Vagina (tissue), 2 donors: ENCODE measurements at places on chromosomes 16 and 17.

DNA sequence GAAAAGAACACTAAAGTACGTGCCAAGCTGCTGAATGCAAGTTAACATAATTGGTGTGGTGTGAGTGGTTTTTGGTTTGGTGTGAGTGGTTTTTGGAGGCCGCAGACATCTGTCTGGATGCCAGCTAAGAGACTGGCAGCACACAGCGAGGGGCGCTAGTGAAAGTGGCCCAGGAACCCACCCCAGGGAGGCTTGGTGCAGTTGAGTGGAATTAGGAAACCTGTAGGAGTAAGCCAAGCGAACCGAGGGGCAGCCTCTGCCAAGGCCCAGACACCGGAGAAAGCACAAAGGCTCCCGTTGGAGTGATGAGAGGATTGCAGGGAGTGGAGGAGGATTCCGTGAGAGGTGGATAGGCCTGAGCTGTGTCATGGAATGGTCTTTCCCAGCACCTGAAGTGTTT, 24.6 kb upstream of the SLC5A11 start:
- no peak for DNase-seq

DNA sequence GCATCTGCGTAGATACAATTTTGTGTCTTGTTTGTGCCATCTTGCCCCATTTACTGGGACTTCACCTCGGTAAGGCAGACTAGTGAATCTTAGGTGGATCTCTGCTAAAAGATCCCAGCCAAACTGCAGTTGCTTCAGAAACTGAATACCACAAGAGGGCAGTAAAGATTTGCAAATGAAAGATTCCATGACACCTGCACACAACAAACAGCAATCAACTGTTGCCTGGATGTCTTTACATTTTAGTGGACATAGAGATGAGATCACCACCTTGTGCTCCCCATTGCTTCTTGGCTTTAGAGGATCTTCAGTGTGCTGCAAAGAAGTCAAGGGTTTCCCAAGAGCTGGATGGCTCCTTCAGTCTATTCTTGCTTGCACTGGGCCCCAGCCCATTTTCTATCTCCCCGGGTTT, 119.2 kb upstream of the CACNG5 start:
- DNase-seq: peak; percentile 70

GRCh38 chr17:7146115-7146514, 31.5 kb upstream of the ASGR2 start:
- DNase-seq: no peak

DNA sequence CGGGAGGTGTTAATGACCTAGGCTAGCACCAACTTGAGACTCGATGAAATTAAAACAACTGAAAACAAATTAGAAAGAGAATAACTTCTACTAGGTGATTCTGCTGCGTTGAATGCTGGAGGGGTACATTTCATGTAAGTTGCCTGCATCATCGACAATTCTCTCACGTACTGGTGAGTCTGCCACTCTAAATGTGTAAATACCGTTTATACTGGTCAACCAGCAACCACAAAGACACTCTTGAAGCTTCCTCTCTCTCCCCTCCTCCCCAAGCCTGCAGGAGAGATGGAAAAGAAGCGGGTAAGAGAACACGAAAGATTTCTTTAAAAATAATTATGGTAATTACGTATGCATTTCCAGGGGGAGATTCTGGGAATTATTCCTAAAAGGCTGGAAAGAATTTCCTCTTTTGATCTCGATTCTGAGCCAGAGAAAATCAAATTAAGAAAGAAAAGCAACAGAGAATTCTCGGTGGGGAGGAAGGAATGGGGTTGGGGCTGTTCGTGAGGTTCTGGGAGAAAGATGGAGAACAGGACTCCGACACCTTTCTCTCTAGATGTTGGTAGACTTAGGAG, 68.6 kb upstream of the MRTFB start:
- no peak for DNase-seq

- no peak for DNase-seq
These were observed 29.5 kb upstream of the ULK2 start for GRCh38 chr17:19897090-19897837.

GRCh38 chr17:69218986-69219385, 9.6 kb downstream of the ABCA10 start:
- no peak for DNase-seq

DNA sequence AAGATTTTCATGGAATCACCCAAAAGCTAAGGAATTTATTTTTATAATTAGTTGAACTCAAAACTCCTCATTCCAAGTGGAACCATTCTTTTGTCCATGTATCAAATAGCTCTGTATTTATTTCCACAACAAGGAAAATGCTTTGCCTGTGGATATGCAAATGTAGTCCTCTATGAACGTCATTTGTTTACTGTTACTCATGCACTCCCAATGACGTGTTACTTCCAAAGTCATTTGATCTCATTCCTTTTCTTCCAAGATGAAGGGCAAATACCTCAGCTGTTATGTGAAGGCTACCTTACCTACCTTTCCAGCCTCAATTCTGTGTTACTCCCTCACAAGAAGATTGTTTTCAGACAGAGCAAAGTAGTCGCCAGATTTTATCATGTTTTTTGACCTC, 83.7 kb downstream of the ITFG1 start:
- no peak for DNase-seq

GRCh38 chr17:67784364-67785121, 40.8 kb upstream of the BPTF start:
- no peak for DNase-seq

DNA sequence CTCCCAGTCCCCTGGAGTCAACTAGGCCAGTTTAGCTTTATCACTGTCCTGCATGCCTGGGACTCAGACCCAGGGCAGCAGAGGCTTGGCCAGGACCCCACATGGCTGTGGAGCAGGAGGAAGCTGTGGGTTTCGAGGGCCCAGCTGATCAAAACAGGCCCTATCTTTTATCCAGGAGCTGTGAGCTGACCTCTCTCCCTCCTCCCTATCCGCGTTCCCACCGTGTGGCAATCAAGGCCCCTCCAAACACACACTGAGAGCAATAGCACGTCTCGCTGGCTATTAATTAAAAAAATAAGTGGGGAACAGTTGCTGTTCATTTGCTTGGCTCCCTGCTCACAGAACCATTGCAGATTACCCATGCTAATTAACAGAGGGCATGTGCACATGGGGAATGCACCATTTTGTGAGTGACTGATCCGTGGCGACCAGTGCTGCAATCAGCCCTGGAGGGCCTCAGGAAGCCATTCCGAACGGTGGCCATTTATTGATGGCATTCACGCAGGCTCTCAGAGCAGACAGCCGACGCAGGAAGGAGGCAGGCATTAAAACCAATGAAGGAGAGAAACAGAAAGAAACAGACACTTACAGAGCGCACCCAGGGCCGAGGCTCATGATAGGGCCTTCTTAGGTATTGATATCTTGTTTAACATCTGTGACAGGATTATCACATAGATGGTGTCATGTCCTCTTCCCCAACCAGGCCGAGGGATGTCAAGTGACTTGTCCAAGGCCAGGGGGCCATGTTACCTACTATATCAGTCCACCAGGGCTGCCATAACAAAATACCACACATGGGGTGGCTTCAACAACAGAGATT, 157.1 kb downstream of the KATNIP start:
- DNase-seq: no peak

- no peak for DNase-seq
These were observed 68.4 kb downstream of the SPAG9 start for GRCh38 chr17:51052235-51052634.

- no peak for DNase-seq
These were observed 383.4 kb downstream of the CDH11 start for GRCh38 chr16:64738321-64738960.

DNA sequence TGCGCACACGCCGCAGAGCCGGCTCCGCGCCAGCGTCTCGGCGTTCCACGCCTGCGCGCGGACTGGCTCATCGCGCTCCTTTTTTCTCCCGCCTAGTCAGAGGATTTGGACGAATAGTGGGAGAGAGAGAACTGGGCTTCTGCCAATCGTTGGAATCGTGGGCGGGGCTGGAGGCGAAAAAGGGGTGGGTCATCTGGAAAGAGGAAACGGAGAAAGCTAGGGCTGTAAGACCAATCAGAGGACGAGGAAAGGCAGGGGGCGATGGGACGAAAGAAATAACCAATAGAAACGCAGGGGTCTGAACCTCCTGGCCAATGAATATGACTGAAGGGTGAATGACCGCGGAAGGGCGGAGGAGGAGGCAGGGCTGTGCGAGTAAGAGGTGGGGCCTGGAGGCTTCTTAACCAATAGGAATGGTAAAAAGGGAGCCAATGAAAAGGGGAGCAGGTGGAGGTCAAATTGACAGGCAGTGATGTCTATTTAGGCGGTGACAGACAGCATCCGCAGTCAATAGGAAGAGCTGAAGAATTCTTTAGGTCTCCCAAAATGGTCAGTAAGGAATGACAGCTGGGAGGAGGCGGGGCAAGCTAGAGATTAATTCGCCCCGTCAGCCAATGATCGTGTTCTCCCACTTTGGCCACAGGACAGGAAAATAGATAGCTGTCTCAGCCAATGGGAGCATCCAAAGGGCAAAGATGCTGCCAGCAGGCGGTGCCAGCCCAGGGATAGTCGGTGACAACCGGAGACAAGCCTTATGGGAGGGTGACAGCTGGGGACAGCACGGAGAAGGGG, at the start of gene TBC1D10B:
TBC1D10B (minus strand) TSS at position 39 of the 792 bp plus-strand sequence. CDS start 311 bp downstream, outside the sequence.
- DNase-seq: peak; percentile 100

DNA sequence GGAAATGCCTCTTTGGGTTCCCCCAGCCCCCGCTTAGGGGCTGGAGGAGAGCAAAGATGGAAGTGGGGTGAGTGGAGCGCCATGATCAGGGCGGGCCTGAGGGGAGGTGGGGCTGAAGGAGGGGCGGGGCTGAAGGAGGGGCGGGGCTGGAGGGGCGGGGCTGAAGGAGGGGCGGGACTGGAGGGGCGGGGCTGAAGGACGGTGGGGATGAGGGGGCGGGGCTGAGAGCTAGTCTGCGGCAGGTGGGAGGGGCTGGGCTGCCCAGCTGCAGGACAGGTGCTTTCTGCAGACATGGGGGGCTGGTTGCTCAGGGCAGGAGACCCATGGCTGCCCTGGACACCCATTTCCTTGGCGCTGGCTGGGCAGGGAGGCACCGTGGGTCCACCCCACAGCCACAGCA, 39.1 kb upstream of the PABPN1L start:
- DNase-seq: no peak

DNA sequence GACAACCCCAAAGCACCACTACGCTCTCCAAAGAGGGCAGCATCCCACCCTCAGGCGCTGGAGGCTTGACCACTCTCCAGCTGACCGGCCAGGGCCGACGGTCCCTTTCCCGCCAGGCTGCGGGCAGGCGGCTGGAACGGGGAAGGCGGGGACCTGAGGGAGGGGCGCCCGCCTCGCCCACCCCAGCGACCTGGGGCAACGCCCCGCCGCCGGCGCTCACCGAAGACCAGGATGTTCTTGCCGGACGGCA, 431 bp downstream of the DYNC1LI2 start:
- no peak for DNase-seq

- DNase-seq: no peak
These were observed 7.3 kb upstream of the SMIM5 start for GRCh38 chr17:75625813-75626486.

DNA sequence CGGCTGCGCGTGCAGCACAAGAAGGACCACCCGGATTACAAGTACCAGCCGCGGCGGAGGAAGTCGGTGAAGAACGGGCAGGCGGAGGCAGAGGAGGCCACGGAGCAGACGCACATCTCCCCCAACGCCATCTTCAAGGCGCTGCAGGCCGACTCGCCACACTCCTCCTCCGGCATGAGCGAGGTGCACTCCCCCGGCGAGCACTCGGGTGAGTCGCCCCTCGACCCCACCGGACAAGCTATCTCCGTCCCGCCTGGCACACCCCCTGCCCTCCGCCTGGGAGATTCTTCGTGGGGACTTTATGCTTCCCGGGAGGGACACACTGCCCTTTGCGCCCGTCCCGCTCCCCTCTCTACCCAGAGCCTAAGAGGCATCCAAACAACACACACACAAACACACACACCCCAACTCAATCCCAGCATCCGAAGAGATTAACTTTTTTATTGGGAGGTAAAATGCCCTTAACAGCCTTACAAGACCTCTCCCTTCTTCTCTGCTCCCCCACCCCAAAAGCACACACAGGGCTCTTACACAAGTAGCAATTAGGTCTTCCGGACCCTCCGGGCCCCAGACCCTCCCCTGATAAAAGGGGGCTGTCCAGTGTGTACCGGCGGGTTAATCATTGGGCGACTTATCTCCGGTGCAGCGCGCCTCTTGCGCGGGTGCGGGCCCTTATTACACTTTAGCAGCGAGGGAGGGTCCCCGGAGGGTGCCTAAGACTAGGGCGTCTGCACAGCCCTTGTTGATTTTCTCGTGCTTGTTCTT, 2.1 kb downstream of the SOX9 start:
- no peak for DNase-seq

- no peak for DNase-seq
These were observed 2.5 kb downstream of the CIAPIN1 start for GRCh38 chr16:57444711-57445110.

GRCh38 chr17:40859536-40859935, 7.5 kb downstream of the KRT12 start:
- DNase-seq: no peak

- no peak for DNase-seq
These were observed 16.1 kb downstream of the KCNJ16 start for GRCh38 chr17:70091005-70091568.

GRCh38 chr17:79728908-79729471, 1.8 kb upstream of the ENPP7 start:
- DNase-seq: no peak

DNA sequence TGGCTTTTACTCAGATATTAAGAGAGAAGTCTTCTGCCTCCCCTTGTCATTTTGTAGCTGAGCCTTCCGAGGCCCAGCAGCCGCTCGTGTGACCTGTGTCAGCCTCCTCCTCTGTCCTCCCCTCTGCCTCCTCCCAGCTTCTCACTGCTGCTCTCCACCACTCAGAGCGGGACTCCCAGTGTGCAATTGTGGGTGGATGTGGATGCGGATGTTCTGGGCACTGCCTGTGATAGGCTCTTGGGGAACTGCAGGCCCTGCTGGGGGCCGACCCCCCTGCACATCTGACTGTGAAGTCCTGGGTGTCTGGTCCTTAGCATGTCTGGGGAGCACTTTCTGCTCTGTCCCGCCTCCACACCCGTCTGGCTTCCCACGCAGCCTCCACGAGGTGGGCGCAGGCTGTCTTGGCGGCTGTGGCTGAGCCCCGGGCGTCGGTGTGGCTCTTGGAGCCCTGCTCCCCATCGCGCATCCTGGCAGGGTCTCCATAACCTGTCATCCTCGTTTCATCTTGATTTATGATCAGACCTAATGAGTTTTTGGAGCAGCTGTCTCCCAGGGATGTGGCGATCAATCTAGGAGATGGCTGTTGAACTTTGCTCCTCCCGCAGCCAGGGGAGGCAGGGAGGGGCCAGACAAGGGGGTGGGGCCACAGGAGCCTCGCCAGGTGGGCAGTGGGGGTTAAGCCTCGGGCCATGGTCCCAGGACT, 28.1 kb downstream of the GRIN2C start:
- no peak for DNase-seq

- DNase-seq: no peak
These were observed 39.9 kb downstream of the MSI2 start for GRCh38 chr17:57296231-57296630.
